Stimulated activated CD4-positive, alpha-beta T cell treated with anti-CD3 and anti-CD28 coated beads, Interleukin-4, amount 100 ng/mL, for 4 hours (primary cell): ENCODE measurements at places on chromosomes 7 and 10.

DNA sequence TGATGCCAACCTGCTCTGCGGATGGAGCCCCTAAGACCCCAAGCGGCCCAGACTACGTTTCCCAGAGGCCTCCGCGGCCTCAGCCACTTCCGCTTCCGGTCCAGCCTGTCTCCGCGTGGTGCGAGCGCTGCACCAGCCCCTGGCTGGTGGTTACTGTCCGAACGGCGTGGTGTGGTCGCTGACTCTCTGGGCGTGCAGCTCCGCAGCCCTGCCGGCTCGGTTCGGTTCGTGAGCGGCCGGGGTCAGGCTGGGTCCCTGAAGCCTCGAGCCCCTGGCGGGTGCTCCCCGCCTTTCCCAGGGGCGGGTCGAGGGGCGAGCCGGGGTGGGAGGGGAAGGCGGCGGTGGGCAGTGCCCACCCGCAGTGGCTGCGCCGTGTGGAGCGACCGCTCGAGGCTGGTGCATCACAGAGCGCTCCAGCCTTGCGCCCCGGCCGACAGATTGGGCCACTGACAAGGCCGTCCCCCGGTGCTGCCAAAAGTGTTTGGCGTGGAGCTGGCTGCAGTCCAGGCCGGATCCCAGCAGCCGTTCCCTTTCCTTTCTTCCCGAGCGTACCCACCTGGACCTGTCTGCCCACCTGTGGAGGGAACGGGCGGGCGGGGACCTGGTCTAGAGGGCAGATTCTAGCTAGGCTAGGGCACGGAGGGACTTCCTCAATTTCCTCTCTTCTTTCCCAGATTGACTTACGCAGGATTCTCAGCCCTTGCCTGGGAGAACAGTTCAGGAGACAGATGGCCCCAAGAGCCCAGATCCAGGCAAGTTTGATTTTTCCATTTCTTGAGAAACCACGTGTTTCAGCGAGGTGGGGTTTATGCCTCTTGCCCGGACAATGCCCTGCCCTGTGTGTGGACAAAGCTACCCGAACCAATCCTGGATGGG, at the start of gene ZNF485:
TSS of gene ZNF485 (plus strand) at position 116 of the 876 bp plus-strand sequence. CDS start at position 729, 613 bp downstream.
- DNase-seq, result peak; percentile 72

- no peak for DNase-seq
These were observed 160.2 kb downstream of the ARHGAP12 start for GRCh38 chr10:31768467-31768866.

DNA sequence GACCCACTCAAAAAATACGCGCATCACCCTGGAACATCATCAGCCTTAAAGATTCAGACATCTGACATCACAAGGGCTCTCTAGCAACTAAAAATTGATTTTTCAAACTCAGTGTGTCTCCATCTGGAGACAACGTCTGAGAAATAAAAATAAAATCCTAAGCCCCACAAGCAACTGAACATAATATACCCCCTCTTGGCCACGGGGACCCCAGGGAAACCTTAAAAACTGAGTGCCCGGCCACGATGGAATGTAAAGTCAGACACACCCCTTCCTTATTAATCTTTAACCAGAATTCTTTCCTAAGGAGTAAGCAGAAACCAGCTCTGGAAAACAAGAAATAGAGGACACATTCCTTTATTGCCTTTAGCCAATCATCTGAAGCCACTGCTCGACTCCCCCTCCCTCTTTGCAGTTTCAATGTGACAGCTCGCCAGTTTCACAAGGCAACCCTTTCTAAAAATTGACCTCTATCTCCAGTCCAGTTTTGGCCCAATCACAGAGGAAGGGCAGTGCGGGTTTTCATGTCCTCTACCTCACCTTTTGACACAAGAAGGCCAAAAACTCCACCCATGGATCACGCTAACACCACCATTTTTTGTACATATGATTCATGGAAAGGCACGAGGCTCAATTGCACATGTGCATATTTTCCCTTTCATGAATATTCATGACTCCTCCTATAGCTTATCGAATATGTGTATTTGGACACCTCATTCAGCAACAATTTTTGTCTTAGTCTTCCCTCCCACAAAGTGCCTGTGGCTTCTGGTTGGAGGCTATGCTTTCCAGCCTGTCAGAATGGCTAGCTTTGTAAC, 24.2 kb downstream of the IFIT3 start:
- no peak for DNase-seq

DNA sequence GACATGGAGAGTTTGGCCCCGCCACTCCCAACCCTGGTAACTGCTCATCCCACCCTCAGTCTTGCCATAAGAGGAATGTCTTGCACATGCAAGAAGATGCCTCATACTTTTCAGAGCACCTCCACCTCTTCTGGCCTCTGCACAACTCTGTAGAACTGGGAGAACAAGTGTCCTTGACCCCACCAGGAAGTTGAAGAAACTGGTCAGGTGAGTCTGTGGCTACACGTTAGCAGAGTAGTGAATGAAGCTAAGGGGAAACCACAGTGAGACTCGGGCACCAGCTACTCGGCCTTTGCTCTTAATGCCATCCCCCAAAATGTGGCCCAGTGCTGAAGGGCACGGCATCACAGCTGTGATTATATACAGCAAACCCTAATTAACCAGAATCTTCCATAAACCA, 110.1 kb downstream of the ARID5B start:
- DNase-seq, result no peak

DNA sequence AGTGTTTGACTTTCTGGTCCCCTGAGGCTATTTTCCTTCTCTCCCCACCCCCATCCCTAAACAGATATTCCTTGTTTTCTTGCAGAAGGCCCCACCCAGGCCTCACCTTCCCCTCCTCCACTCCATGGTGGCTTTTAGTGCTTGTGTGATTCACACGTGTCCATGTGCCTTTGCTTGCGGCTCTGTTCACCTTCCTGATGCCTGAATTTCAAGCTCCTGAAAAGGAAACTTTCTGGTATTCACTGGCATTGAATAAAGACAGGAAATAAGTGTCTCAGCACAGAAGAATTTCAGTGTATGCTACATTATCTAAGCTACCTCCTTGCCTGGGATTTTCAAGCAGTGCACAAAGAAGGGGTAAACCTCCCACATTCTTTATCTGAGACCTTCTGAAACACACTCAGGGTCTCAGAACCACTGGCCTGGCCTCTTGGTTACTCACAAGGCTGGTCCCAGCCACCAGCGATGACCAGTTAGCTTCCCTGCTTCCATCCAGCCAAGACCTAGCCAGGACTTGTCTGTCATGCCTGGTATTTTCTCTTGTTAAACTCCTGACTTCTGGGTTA, 17.2 kb upstream of the UBE2H start:
- no peak for DNase-seq

DNA sequence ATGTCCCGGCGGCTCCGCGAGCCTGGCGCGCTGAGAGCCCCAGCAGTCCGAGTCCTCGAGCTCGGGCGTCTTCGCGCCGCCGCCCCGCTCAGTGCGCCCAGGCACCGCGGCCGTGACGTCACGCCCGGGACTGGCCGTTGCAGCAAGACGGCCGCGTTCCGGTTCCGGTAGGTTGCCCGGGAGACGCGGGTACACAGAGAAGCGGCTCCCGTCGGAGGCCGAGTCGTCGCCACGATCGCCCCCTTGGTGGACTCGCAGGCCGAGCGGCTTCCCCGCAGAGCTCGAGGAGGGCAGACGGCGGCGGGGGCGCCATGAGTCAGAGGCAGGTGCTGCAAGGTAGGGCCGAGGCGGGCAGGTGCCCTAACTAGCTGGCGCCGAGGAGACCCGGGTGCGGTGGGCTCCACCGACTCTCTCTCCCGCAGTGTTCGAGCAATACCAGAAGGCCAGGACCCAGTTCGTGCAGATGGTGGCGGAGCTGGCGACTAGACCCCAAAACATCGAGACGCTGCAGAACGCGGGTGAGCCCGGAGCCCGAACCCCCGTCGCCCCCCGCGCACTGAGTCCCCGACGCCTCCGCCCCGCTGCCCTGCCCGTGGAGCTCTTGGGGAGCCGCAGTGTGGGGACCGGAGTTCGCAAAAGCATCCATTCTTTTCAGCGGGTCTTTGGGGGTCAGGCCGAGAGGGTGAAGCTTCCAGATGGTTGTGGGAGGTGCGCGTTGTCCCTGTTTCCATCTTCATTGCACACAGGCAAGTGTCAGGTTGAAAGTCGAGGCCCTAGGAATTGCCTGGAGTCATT, at the start of gene SPAG6:
TSS of gene SPAG6 (plus strand) at position 196 of the 795 bp plus-strand sequence. CDS start at position 312, 116 bp downstream.
- DNase-seq, result peak; percentile 34

- DNase-seq, result no peak
These were observed 57.0 kb upstream of the DNAJB6 start for GRCh38 chr7:157279741-157280215.

DNA sequence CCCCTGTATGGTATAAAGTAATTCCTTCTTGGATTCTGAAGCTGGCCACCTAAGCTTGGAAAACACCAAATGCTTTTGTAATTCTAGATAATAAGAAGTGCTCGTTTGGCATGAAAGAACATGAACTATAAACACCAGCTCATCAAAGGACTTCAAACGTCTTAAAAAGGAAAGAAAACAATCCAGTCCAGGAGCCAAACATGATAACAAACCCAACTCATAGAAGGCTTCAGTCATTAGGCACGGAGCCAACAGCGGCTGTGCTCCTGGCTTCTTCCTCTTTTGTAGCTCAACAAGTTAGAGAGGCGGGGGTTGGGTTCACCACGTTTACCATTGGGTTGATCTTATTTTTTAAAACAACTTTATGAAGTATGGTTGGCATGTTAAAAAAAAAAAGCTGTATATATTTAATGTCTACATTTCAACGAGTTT, 56.4 kb upstream of the ECHDC3 start:
- peak; percentile 17 for DNase-seq

DNA sequence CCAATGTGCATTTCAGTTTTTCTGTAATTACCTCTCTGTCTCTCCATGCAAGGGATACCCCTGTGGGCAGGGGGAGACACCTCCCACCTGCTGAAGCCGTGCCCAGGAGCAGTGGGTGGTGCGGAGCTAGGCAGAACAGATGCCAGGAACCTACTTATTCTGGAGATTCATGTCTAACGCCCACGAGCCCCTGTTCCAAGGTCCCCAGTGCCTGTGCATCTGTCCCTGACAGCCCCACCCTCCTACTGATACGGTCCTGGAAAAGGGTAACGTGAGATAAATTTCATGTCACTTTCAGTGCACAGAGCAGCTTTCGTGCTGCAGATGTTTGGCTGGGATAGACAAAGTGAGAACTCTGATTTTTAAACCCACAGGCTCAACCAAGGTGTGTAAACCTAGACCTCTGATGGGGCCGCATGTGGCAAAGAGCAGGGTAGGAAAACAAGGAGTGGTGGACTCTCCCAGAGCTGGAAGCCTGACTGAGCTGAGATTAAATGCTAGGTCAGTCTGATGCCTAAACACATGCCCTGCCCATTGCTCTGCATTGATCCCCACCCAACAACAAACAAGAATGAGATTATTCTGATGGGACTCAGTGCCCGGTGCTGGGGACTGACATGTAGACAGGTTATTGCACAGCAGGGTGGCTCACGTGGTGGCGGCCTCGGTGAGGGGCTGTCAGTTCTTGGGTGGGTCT, 123.6 kb upstream of the GDF10 start:
- DNase-seq, result no peak

DNA sequence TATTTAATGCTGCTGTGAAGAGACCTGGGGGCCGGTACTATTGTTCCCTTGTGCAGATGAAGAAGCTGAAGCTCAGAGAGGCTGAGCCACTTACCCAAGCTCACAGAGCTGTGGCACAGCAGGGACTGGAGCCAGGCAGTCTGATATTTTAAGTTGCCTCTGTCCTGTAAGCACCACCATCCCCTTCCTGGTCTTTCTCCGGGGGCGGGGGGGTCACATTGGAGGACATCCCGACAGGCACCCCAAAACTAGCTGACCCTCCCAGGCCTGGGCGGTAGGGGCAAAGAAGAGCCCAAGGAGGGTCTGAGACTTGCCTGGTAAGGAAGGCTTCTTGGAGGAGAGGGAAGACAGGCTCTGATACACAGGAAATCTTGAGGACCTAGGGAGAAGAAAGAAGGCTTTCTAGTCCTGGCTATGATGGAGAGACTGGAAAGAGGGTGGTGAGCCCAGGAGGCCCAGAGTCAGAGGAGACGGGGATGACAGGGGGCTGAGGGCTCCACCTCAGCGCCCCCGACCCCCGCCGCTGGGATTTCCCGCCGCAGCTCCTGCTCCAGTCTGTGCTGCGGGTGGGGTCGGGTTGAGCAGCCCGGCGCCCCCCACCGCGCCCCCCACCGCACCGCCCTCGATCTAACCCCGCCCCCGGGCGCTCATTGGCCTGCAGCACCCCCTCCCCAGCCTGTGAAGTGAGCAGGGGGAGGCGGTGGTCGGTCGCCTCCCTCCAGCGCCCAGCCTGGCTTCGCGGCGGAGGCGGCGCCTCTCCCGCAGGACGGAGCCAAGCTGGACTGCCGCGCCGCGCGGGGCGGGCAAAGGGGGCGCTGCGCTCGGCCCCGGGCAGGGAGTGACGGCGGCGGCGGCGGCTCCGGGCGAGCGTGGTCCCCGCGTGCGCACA, at the start of gene ADCYAP1R1:
TSS of gene ADCYAP1R1 (plus strand) at position 711 of the 889 bp plus-strand sequence. CDS start 10,957 bp downstream, outside the sequence.
- DNase-seq, result no peak

GRCh38 chr10:5570979-5571810, 46.4 kb downstream of the CALML3 start:
- DNase-seq, result no peak

GRCh38 chr10:132057191-132057681, 8.5 kb upstream of the JAKMIP3 start:
- no peak for DNase-seq

DNA sequence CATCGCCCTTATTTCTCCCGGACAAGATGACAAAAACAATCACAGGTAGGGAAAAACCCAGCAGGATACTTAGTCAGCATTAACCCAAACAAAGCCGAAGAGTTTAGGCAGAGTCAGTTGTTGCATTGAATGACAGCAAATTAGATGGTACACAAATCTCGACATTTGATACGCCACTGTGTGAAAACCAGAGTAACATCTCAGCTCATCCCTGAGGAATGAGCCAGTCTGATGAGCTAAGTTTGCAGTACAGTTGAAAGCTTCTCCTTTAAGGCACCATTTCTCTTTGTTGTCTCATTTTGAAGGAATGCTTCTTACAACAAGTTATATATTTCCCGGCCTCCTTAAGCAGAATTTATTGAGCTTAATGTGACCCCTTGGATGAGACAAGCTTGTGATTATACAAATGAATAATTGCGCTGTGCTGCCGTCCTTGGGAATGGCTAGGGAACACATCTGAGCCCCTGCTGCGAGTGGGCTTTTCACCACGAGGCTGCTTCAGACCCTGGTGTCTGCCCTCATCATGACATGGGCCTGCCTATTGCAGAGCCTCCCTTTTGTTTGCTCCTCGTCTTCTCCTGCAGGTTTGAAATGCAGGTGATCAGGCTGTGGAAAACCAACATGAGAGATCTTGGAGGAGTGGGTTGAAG, 137.3 kb downstream of the CELF2 start:
- DNase-seq, result no peak

DNA sequence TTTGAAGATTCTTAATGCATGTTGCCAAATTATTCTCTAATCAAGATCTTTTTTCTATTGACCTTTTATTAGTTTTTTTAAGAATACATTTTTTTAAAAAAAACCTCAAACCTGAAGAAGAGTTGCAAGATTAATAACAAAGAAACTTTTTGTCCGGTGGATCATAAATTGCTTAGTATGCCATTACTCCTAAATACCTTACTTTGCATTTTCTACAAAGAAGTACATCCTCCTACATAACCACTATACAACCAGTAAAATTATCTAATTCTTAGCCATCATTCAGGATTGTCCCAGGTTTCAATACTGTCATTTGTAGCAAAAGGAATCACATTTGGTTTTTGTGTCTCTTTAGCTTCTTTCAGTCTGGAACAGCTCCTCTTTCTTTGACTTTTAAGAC, 77.9 kb downstream of the SRI start:
- DNase-seq, result no peak
